ENCODE measurements at places on chromosomes 2 and 18. TPM values are rescaled to one million over a fixed set of nuclear protein-coding genes. Genes with fewer than 3 reads are reported as not detected.

- DNase-seq = no peak
These were observed 211.2 kb downstream of the AGPS start for GRCh38 chr2:177603768-177604167.

DNA sequence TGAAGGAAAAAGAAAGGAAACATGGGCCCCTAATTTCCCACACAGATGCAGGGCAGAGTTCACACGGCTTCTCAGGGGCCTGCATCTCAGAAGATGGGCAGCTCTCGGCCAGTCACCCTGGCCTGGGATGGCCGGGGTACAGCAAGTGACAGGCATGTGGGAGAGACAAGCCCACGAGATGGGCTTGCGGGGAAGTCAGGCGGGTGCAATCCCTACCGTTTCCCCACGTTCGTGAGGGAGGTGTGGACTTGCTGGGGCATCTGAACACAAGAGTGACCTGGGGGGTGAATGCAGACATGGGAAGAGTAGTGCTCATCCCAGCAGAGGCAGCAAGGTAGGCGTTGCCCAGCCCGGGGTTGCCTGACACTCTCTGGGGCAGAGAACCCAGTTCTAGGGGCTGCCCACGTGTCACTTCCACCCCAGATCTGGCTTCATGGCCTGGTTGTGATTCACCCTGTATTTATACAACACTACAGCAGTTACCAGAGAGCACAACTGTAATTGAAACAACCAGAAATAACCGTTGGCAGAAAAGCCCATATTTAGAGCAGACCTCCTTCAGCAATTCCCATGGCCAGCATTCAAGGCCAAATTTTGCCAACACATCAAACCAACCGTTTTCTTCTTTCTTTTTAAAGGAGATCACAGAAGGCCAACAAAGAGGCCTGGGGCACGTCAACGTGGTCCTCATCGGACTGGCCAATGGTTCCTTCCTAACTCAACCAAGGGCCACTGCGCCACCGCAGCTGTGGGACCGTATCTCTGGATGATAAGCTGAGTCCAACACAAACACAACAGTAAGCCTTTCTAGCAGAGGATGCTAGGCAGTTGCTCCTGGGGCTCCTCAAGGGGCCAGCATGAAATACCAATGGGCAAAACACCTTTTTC is 58.4 kb downstream of the PARD6G start:
- DNase-seq = no peak

DNA sequence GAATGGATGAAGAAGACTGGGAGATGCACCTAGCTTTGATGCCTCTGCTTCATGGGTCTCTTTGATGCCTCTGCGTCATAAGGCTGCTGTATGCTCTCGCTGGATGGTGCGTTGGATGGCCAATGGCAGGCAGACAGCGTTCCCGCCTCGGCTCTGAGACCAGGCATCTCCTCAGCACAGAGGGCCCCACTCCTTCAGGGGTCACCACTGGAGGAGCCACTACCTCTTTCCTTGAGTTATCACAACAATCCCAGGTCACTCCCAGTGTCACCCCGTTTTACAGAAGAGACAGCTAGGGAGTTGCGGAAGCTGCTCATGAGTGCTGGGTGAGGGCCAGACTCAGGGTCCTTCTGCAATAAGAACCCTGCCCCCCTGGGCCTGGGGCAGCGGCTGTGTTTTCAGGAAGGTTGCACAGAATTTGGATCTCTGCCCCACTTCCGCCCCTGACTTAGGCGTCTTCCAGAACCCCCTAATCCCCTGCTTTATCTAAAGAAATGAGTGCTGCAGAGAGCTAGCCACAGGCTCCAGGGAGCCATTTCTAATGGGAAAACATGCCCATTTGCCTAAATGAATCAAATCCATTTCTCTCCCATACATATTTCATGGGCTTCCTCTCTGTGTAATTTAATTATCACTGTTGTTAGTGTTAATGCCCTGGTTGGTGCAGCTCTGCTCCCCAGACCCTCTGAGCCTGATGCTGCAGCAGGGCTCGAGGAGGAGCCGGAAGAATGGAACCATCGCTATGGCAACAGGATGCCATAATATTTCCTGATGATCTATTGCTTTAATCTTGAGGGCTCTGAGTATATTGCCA is 131.8 kb upstream of the HS6ST1 start:
- no peak for DNase-seq

DNA sequence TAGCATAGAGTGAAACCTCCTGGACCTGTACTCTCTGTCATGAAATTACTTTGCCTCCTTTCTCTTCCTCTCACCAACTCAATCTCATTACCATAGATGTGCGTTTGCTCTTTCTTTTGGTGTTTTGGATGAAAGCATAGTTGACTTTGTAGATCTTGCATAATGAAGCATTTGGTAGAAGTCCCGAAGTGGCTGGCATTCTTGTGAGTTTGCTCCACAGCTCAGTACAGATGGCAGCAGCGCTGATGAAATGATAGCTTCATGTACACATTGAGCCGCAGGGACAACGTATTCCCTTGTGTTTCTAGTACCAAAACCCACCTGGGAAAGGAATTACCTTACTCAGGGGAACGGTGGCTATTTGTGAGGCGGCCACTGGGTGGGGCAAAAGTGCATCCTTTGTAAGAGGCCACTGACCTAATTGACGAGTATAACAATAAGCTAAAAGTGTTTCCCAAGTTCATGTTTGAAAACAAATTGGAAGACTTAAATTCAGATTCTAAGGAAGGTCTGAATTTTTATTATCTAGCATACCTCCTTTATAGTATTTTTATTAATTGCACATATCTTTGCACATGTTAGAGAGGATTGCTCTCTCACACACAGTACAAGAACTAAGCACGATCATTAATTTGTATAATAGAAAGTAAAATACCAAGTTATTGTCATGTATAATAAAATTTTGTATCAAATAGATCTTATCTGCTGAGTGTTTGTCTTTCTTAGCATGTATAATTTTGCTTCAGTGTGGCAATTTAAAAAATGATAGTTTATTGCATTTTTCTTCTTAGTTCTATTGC is 25.4 kb upstream of the CDH7 start:
- DNase-seq = no peak

GRCh38 chr2:220509966-220510365 is 882.5 kb downstream of the SLC4A3 start:
- DNase-seq = no peak

GRCh38 chr2:30721241-30721640 is 86.0 kb downstream of the CAPN13 start:
- no peak for DNase-seq

DNA sequence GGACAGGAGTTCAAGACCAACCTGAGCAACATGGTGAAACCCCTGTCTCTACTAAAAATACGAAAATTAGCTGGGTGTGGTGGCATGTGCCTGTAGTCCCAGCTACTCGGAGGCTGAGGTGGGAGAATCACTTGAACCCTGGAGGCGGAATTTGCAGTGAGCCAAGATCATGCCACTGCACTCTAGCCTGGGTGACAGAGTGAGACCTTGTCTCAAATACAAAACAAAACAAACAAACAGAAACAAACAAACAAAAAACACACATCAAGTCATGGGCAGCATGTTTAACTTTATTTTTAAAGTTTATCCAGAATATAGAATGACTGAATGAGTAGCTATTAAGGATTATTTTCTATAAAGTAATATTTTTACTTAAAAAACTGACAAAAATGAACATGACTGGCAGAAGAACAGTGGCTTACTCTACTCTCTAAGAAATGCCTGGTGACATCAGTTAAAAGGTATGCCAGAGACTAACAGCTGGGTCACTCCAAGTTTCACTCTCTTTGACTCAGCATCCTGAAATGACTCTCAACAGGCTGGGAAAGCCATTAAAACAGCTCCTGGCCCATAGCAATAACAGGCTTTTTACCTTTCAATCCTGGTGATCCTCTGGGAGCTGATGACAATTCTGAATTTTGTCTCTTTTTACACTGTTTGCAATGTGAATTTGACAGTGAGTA is 281.6 kb upstream of the STON1 start:
- DNase-seq = peak; percentile 93

DNA sequence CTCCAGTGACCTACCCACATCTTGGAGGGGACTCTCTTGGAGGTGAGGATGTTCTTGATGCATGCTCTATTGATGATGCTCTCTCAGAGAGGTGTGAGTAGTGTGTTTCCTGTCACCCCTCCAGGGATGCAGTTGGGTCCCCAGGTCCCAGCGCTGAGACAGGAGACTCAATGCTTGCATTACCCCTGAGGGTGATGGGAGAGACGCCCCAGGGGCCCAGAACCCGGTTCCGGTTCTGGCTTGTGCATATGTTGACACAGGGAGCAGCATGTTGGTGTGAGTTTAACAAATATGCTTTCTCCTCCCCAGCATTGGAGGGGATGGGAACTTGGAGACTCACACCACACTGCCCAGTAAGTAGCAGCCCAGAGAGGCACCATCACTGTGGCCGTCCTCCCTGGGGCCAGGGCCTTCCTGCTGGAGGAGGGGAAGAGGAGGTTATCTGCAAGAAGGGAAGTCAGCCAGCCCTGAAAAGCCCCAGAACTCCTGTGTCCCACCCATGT is 124.5 kb downstream of the PLB1 start:
- no peak for DNase-seq

GRCh38 chr2:56666777-56667176 is 483.0 kb downstream of the CCDC85A start:
- no peak for DNase-seq

GRCh38 chr2:224086226-224086914 is 47.3 kb upstream of the SERPINE2 start:
- DNase-seq = peak; percentile 97

DNA sequence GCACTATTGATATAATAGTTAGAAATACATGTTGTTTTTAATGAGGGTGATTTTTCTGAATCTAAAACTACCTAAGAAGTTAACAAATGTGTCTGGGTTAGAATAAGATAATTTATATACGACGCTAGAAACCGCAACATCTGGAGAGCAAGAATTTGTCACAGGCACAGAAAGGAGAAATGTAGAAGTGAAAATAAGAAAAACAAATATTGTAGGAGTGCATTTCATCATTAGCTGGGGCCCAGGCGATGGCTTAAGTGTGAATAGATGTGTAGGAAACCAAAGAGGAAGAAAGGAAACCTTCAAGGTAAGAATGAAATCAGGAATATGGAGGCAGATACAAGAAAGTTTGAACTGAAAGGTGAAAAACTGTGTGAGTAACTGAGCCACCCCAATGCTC is 90.3 kb downstream of the LRP2 start:
- no peak for DNase-seq

GRCh38 chr18:38695559-38696280 is 1130.1 kb upstream of the CELF4 start:
- DNase-seq = peak; percentile 78

DNA sequence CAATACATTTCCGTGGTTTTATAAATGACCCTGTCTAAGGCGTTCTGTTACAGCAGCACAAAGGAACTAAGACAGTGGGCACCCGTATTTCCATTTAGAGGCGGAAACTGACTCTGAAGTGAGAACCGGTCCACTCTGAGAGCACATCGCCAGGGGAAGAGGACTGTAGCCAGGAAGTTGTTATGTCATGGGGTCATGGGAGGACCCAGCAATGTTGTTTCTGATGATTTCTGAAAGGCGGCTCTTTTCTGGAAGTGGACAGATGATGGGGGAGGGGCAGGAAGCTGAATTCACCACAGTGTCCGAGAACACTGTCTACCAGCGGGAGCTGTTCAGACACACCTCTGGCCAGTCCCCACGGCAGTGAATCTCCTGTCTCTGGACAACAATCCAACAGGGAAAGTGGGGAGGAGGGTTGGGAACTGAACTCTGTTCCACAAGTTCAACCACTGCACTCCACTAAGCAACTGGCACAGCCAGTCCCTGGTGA is 2.1 kb upstream of the LRRFIP1 start:
- DNase-seq = no peak

GRCh38 chr2:62196278-62196901 is 475 bp downstream of the B3GNT2 start:
- DNase-seq = peak; percentile 48

The CDH20 gene
- total RNA-seq = not detected

The EPB41L3 gene
- 0.50 TPM for total RNA-seq

The ZNF804A gene
- not detected for total RNA-seq

The GRB14 gene
- total RNA-seq = 7.3 TPM

The IL18RAP gene
- not detected for total RNA-seq

The DYNAP gene
- not detected for total RNA-seq

The ITPRIPL1 gene
- 1.3 TPM for total RNA-seq

All from mammary epithelial cell (primary cell).